ENCODE measurements at places on chromosomes 6 and 20.

DNA sequence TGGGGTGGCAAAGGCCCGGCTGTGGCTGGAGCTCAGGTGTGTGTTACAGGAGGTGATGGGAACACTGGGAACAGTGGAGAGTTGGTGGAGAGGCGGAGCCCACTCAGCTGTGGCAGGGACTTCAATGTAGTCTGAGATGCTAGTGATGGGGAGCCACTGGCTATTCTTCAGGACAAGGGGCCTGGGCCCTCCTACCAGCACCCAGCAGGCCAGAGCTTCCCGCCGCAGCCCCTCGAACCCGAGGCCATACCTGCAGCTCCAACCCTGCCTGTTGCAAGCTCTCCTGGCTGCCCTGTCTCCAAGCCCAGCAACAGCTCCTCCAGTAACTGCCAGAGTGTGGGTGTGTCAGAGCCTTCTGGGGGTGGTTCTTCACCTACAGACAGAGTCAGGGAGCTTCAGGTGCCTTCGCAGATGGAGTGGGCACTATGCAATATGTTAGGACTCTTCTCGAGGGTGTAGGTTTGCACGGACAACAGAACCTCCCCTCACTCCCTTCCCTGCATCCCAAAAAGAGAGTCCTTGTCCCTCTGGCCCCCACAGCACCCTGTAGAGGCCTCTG is 146.2 kb upstream of the MLN start:
- DNase-seq: no peak

DNA sequence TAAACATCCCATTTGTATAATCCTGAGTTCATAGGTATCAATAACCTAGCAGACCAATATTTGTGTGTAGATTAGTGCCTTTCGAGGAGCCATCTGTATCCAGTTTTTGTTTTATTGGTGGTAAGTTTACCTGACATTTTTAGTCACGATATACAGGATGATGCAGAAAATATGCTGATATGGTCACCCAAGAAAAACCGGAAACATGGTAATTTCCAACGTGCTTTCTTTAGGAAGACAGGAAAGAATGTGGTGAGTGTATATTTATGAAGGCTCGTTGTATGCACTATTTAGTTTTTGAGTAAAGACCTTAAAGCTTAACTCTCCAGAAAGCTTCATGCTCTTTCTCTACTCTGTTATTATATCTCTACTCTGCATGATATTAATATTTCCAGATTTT is 180.2 kb upstream of the PHACTR1 start:
- no peak for DNase-seq

GRCh38 chr6:108745664-108746336 is 102.4 kb upstream of the ARMC2 start:
- DNase-seq: no peak

GRCh38 chr6:73041051-73041450 is 184.2 kb downstream of the KHDC1L start:
- no peak for DNase-seq

DNA sequence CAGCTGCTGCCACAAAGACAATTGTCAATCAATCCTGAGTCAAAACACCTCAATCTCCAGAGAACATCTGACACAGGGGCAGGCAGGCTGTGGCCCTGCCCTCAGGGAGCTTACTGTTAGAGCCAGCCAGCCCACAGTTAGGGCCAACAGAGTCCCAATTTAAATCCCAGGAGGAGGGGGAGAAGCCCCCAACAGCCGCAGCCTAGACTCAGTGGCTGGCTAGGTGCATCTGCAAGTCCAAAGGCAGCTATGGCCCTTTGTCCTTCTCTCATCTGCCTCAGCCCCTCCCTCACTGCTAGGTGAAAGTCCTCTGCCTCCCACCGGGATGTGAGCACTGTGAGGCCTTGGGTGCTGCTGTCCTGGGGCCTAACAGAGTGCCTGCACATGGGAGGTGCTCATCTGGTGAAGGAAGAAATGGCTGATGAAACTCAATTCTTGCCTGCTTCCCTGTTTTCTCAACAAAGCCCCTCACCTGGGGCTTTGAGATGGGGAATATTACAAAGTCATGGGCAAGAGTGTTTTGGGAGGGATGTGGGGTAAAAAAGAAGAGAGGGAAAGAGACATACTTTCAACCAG is 33.7 kb upstream of the VEGFA start:
- DNase-seq: no peak

GRCh38 chr20:6473197-6473596 is 294.3 kb upstream of the BMP2 start:
- DNase-seq: no peak

Data from cortex of kidney (tissue), 1 donor.